Thoracic aorta (tissue), 2 donors: ENCODE measurements at places on chromosomes 6 and 20.

DNA sequence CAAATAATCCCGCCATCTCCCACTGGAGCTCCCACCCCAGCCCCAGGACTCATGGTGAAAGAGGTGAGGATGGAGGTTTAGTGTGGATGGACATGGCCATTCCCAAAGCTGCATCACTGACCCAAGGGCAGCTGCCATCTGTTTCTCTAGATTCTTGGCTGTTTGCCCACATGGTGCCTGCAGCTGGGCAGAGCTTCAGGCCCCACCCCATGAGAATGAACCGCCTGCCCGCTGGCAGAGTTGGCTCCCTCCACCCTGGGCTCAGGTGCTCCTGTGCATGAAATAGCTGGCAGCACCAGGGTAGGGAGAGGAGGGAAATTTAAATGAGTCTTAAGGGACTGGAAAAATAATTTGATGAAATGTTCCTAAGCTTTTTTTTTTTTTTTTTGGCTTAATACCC is 17.4 kb downstream of the SCML4 start:
- no peak for DNase-seq

GRCh38 chr6:33547499-33547898 is 32.6 kb downstream of the BAK1 start:
- DNase-seq, result no peak

GRCh38 chr6:130838951-130839350 is 11.7 kb downstream of the SMLR1 start:
- no peak for DNase-seq

DNA sequence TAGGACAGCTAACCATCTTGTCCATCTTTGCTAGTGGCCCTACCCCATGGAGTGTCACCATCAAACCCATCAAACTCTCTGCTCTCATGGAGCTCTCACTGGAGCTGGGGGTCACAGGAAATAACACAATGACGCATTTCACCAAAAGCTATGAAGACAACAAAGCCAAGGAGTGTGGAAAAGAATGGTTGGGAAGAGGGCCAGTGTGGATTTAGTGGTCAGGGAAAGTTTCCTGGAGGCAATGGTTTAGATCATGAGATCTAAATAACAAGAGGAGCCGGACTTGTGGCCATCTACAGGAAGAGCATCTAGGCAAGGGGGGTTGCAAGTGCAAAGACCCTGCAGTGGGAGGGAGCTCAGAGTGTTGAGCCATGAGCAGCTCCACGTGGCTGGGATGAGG is 189.5 kb downstream of the BMP7 start:
- no peak for DNase-seq

GRCh38 chr20:5181492-5181891 is 54.7 kb downstream of the CDS2 start:
- no peak for DNase-seq

DNA sequence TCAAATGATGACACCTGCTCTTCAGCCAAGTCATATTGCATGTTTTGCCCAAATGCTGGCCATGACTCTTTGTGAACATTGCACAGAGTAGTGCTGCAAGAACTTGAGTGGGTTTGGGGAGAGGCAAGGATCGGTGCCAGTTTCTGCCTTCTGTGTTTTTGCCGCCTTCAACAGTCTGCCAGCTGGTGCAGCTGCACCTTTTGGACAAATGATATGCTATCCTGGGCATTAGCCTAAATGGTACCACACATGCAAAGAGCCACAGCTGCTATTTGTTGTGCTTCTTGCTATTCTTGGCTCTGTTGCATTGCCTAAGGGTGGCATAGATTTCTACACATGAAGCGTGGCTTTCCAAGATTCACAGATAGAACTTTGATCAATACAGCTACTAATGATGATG is 189.0 kb upstream of the CCN2 start:
- DNase-seq, result no peak

- no peak for DNase-seq
These were observed 15.8 kb downstream of the PCIF1 start for GRCh38 chr20:45950330-45950646.

DNA sequence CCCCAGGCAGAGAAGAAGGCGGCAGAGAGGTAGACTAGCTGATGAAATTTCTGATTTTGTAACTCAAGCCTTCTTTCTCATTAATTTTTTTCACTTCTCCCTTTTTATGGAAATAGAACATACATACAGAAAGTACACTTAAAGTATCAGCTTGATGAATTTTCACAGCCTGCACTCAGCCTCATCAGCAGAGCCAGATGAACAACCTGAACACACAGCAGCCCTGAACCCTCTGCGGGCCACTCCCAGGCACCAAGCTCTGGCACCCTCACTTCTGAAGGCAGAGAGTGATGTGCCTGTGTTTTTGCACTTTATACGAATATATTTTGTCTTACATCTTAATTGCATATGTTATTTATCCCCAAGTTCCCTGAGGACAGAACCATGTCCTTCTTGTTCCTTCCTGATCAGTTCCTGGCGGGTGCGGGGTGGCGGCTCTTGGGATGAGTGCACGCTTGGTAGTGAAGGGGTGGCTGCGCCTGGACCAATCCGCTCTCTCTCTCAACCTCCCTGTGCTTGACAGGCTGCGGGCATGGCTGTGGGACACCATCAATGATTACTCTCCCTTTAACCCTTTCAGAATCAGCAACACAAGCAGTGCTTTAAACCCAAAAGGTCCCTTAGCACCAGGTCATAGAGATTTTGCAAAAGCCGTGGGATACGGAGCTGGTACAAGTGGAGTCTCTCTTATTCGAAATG is 34.8 kb upstream of the AFDN start:
- DNase-seq, result no peak

DNA sequence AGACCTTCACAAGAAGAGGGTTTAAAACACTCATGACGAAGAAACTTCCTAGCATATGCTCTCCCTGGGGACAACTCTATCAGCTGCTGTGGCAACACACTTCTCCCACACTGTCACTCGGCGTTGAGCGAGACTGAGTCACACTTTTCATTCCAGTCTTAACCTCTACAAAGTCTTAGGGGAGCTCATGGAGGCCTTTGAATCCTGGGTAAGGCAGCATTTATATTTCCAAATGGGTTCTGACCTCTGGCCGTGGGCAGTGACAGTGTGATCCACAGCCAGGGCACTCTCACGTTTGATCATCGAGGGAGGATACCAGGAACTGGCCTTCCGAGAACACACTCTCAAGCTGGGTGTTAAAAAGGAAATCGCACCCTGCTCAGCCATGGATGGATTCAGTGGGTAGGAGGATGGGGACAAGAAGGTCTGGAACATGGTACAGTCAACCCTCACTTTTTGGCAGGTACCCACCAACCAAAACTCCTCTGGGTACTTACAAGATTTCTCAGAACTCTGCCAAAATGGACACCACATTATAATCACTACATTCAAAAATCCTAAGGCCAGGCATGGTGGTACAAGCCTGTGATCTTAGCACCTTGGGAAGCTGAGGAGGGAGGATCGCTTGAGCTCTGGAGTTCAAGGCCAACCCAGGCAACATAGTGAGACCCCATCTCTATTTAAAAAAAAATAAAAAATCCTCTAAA is 19.6 kb downstream of the RRBP1 start:
- DNase-seq, result peak; percentile 40

DNA sequence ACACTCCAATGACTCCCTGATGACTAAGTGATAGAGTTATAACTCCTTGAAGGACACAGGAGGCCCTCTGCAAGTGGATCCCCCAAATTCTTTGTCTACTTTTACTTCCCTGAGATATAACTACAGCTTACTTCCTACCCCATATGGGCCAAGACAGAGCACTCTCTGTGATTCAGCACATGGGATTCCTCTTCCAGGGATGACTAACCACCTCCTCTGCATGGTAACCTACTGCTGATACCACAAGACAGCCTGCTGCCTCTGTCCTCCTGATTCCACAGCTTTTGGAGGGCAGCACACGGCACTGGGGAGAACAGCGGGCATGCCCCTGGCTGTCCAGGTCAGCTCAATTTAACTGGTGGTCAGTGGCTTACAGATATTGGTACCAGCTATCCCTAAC is 675.7 kb upstream of the AGPAT4 start:
- DNase-seq, result no peak

DNA sequence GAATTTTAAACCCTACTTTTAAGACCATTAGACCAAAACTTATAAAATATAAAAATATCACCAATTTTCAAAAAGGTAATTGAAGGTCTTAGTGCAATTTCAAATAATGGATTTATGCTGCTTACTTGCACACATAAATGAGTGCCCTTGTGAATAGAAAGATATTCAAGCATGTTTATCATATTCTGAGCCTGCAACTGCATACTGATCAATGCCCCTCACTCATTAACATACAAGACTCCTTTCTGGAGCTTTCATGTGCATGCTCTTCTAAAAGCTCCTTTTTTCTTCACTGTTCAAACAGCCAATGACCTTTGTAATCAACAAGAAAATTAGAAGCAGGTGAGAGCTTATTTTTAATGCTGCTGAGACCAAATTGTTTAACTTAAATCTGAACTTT is 1139.3 kb downstream of the HACE1 start:
- no peak for DNase-seq

DNA sequence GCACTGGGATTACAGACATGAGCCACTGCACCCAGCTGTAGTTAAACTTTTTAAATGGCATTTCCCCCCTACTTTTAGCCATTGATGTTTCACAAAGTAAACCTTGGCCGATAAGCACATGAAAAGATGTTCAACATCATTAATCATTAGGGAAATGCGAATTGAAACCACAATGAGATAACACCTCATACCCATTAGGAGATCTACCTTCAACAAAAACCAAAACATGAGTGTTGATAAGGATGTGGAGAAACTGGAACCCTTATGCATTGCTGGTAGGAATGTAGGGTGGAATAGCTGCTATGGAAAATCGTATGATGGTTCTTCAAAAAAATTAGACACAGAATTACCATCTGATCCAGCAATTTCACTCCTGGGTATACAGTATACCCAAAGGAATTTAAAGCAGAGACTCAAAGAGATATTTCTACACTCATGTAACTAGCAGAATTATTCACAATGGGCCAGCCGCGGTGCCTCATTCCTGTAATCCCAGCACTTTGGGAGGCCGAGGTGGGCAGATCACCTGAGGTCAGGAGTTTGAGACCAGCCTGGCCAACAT is 286.5 kb upstream of the JARID2 start:
- no peak for DNase-seq

DNA sequence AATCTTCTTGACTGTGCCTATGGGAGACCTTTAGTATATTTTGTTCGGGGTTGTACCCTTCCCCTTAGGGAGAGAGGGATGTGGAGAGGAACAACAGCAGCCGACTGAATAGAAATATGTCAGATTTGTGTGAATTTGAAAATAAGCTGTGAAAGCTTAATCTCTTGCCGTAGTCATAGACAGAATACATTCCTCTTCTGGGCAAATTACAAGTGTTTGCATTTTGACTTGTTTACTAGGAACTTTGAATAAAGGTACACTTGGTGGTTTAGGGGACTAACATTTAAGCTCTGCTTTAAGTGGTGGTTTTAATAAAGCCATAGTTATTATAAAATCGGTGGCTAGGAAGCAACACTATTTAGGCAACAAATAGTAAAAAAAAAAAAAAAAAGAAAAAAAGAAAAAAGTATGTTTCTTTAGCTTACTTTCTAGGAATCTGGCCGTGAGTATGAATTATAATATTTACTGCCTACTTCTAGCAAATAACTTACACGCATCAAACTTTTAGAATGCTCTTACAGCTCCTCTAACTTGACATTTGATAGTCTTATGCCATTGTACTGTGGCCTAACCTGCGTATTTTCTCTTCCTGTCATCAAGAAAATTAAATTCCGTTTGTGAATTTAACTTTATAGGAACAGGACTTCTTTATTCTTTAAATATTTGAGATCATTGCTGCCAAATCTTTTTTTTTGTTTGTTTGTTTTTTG is 65.1 kb downstream of the ZBTB2 start:
- no peak for DNase-seq

DNA sequence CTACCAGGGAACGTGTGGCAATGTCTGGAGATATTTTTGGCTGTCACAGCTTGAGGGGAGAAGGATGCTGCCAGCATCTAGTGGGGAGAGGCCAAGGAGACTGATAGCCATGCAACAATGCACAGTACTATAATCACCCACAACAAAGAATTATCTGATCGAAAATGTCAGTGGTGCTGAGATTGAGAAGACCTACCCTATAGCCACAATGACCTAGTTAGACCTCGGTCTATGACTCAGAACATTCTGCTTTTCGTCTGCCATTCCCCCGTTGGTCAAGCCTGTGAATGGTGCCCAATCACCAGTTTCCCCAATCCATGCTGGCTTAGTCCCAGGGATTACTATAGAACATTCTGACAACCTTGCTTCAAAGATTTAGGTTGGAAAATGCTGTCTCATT is 93.5 kb downstream of the TMEM200A start:
- DNase-seq, result no peak

- DNase-seq, result peak; percentile 7
These were observed 237.1 kb downstream of the TBC1D7 start for GRCh38 chr6:13091192-13091591.

- DNase-seq, result no peak
These were observed 63.4 kb upstream of the NHSL1 start for GRCh38 chr6:138562691-138563090.

- DNase-seq, result no peak
These were observed 147.9 kb downstream of the CDC5L start for GRCh38 chr6:44535446-44535845.

GRCh38 chr6:51737580-51738360 is 349.6 kb downstream of the PKHD1 start:
- DNase-seq, result no peak

DNA sequence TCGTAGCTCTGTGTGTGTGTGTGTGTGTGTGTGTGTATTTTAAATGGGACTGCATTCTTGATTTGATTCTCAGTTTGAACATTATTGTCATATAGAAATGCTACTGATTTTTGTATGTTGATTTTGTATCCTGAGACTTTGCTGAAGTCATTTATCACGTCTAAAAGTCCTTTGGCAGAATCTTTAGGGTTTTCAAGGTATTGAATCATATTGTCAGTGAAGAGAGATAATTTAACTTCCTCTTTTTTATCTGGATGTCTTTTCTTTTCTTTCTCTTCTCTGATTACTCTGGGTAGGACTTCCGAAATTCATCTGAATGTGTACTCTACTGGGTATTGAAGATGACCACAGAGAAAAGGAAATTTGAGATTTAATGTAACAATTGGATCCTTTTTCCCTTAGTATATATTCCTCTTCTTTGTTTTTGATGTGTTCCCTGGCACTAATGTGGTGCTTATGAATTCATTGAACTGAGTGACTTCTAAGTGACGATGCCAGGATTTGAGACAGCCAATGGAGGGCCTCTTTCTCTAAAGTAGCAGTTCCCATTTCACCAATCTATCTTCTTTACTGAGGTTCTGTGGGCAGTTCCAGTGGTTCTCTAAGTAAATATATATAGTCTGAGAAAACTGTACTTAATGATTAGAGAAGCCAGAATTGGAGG is 47.6 kb downstream of the TNFAIP3 start:
- DNase-seq, result no peak

DNA sequence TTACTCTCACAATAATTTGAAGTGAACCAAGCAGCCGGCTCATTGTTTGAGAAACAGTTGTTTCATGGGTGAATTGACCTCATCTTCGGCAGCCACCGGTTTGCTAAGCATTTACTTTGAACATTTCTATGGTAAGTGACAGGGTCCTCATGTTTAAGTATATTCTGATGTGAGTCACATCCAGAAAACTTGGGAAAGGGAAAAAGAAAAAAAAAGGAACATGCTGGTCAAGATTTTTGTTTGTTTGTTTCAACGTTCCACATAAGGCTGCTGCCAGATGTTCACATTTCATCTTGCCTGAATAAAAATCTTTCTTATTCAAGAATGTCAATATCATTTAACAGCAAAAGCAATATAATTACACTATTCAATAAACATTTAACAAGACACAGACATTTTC is 55.0 kb upstream of the EXOC2 start:
- no peak for DNase-seq

GRCh38 chr6:15301179-15302006 is 55.5 kb downstream of the JARID2 start:
- DNase-seq, result no peak
